B cell (primary cell): ENCODE measurements at places on chromosomes 4 and X.

- DNase-seq = no peak
- H3K27ac ChIP-seq = no peak overlapping the region
- H3K27me3 ChIP-seq = no peaks in the 10 kb centered on the region
- no peaks in the 10 kb centered on the region for H3K36me3 ChIP-seq
Observed at GRCh38 chrX:74225111-74225510, 78.9 kb upstream of the ZCCHC13 start.

GRCh38 chrX:30302956-30303355 is 6.2 kb downstream of the NR0B1 start:
- H3K27me3 ChIP-seq = no peaks in the 10 kb centered on the region
- no peaks in the 10 kb centered on the region for H3K4me1 ChIP-seq
- no peak for DNase-seq
- H3K27ac ChIP-seq = no peak overlapping the region
- no peak overlapping the region for H3K4me3 ChIP-seq

- no peaks in the 10 kb centered on the region for H3K27me3 ChIP-seq
- H3K4me1 ChIP-seq = no peaks in the 10 kb centered on the region
- no peak for DNase-seq
- H3K36me3 ChIP-seq = no peaks in the 10 kb centered on the region
- no peak overlapping the region for H3K27ac ChIP-seq
Observed at GRCh38 chr4:52116641-52117040, 65.5 kb downstream of the SPATA18 start.

GRCh38 chrX:97102938-97103337 is 219.2 kb downstream of the RPA4 start:
- no peaks in the 10 kb centered on the region for H3K4me1 ChIP-seq
- H3K36me3 ChIP-seq = no peaks in the 10 kb centered on the region
- H3K27ac ChIP-seq = no peak overlapping the region
- H3K27me3 ChIP-seq = no peaks in the 10 kb centered on the region

DNA sequence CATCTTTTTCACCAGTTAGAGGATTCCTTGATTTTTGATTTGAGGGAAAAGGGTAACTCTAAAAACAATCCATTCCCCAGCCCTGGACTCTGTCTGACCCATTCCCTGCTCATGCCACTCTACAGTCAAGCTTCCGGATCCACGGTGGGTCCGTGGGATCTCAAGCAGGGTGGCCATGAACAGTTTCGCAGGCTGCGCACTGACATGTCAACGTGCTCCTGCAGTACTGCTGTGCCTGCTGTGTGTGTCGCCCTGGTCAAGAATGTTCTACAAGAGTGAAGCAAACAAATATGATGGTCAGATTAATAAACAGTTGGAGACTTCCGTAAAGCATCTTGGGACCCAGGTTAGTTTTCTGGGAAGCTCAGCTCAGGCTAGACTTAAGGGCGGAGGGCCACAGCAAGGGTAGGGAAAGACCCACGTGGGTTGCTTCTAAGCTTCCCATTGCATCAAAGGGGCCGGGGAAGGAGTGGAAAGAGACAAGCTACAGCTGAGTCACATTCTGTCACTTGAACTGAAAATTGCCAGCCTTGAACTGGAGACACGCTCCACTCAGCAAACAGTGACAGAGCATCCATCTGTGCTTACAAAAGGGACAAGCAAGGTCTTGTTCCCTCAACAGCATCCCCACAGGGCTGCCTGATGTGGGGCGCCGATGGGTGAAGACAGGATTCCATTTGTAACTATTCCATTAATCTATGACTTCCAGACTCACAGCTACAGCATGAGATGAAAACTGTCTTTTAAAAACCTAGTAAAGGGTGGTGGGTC is 81.8 kb downstream of the MTMR1 start:
- no peak for DNase-seq
- H3K27me3 ChIP-seq = no peaks in the 10 kb centered on the region
- H3K4me3 ChIP-seq = no peak overlapping the region

DNA sequence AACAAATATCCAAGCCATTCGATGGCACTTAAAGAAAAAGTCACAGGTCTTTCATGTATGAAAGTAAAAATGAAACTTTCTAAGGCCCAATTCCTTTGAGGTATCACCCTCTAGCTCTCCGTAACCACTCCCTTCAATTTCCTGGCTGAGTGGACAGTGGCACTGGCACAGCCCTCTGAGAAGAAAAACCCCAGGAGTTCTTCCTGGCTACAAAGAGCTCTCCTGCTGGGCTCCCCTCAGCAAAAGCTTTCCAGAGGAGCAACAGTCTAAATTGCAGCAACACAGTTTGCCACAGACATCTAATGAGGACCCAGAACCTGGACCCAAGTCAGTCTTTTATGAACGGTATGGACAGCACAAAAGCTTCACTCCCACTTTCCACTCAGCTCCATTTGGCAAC is 71.8 kb downstream of the FUNDC1 start:
- no peaks in the 10 kb centered on the region for H3K27me3 ChIP-seq
- no peak overlapping the region for H3K27ac ChIP-seq
- no peaks in the 10 kb centered on the region for H3K36me3 ChIP-seq
- no peaks in the 10 kb centered on the region for H3K4me1 ChIP-seq
- no peak for DNase-seq

DNA sequence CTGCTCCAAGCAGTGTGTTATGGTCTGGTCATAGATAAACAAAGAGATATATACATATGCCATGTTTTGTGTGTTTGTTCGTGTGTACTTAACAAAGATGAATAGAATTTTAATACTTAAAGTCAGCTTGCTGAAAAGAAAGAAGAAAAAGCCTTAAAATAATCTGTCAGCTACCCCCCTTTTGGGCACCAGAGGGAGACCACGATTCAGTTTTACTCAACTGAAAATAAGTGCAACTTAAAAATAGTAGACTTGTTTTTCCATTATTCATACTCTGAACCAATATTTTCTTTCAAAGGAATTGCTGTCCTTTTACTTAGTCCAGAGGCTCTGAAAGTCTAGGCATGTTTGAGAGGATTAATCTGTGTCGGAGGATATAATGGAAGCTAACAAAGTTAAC is 181.7 kb upstream of the AGTR2 start:
- no peaks in the 10 kb centered on the region for H3K36me3 ChIP-seq
- H3K4me3 ChIP-seq = no peak overlapping the region
- H3K27ac ChIP-seq = no peak overlapping the region
- no peak for DNase-seq

GRCh38 chrX:143669395-143669794 is 33.5 kb upstream of the SLITRK4 start:
- no peak overlapping the region for H3K4me3 ChIP-seq
- H3K4me1 ChIP-seq = no peaks in the 10 kb centered on the region
- no peak overlapping the region for H3K27ac ChIP-seq
- no peaks in the 10 kb centered on the region for H3K27me3 ChIP-seq

DNA sequence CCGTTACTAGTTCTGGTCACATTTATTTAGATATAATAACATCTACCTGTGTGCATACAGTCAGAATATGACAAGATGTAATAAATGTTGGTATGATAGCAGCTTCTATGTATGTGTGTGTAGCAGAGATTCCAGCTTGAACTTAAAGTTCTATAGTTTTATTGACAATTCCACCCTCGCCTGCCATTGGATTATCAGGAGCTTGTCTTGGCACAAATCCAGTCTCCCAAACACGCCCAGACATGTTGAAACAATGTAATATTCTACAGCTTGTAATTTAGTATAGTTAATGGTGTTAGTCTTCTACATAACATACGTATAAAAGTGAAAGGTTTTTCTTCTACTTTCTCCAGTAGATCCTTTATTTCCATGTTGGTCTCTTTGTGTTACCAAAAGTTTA is 44.4 kb downstream of the BBS12 start:
- H3K4me3 ChIP-seq = no peak overlapping the region
- H3K36me3 ChIP-seq = no peaks in the 10 kb centered on the region
- H3K27me3 ChIP-seq = no peaks in the 10 kb centered on the region
- no peak for DNase-seq
- H3K4me1 ChIP-seq = no peaks in the 10 kb centered on the region
- no peak overlapping the region for H3K27ac ChIP-seq

- H3K4me1 ChIP-seq = no peaks in the 10 kb centered on the region
- H3K27ac ChIP-seq = no peak overlapping the region
- H3K36me3 ChIP-seq = no peaks in the 10 kb centered on the region
Observed at GRCh38 chrX:111124418-111124817, 28.4 kb downstream of the PAK3 start.

DNA sequence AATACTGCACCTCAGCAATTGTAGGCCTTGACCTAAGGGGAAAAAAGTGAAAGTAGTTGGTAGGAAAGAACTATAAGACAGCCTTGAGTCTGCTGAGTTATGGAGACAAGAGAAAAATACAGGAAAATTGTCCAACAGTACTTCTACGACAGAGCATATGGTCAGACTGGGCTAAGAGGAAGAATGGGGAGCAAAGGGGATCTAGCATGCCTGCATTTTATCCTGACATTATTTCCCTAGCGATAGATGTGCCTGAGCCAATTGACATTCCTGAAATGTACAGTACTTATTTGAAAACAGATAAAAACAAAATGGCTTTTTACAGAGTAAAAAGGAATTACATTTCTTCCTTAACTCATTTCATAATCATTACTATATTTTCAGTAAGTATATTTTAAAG is 22.2 kb downstream of the GUCY1A1 start:
- no peak for DNase-seq
- H3K4me3 ChIP-seq = no peak overlapping the region
- no peaks in the 10 kb centered on the region for H3K4me1 ChIP-seq
- no peaks in the 10 kb centered on the region for H3K36me3 ChIP-seq

GRCh38 chr4:108118505-108118904 is 50.2 kb downstream of the LEF1 start:
- no peak overlapping the region for H3K4me3 ChIP-seq
- no peaks in the 10 kb centered on the region for H3K4me1 ChIP-seq
- H3K27ac ChIP-seq = no peak overlapping the region
- DNase-seq = no peak

- no peak overlapping the region for H3K27ac ChIP-seq
- H3K36me3 ChIP-seq = peaks cover 3% of the 10 kb centered on the region
- no peaks in the 10 kb centered on the region for H3K4me1 ChIP-seq
Observed at GRCh38 chr4:101039367-101039766, 308.0 kb downstream of the PPP3CA start.

- H3K4me3 ChIP-seq = no peak overlapping the region
- H3K27me3 ChIP-seq = no peaks in the 10 kb centered on the region
- H3K36me3 ChIP-seq = no peaks in the 10 kb centered on the region
- no peaks in the 10 kb centered on the region for H3K4me1 ChIP-seq
- no peak overlapping the region for H3K27ac ChIP-seq
Observed at GRCh38 chr4:36914106-36914505, 330.4 kb upstream of the NWD2 start.

DNA sequence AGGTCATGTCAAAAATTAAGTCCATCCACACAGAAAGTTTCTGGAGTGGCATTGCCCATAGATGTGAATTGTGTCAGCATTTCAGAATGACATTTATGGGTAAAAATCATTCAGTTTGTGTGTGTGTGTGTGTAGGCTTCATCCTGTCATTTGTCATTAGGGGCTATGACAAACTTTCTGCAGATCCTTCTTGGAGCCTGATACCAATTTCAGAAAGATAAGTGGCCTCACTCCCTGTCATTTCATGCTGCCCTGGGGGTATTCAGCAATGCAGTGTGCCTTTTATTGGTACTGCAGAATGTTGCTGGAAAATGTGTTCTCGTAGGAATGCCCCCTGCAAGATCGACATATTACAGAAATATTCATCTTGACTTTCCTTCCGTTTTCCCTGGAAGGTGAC is 659.7 kb downstream of the NLGN4X start:
- H3K27ac ChIP-seq = no peak overlapping the region
- no peak overlapping the region for H3K4me3 ChIP-seq
- H3K36me3 ChIP-seq = no peaks in the 10 kb centered on the region
- H3K27me3 ChIP-seq = no peaks in the 10 kb centered on the region
- H3K4me1 ChIP-seq = no peaks in the 10 kb centered on the region

GRCh38 chr4:89469516-89469915 is 161.9 kb upstream of the GPRIN3 start:
- no peaks in the 10 kb centered on the region for H3K36me3 ChIP-seq
- no peak overlapping the region for H3K27ac ChIP-seq
- peaks cover 13% of the 10 kb centered on the region for H3K4me1 ChIP-seq
- no peak for DNase-seq
- H3K4me3 ChIP-seq = no peak overlapping the region

GRCh38 chr4:1177274-1178141 is 5.1 kb upstream of the SPON2 start:
- no peaks in the 10 kb centered on the region for H3K36me3 ChIP-seq
- no peak overlapping the region for H3K4me3 ChIP-seq
- DNase-seq = no peak
- peaks cover 2% of the 10 kb centered on the region for H3K4me1 ChIP-seq

GRCh38 chrX:74297766-74298165 is 6.2 kb upstream of the ZCCHC13 start:
- DNase-seq = no peak
- H3K4me3 ChIP-seq = no peak overlapping the region
- peaks cover 3% of the 10 kb centered on the region for H3K4me1 ChIP-seq
- no peaks in the 10 kb centered on the region for H3K27me3 ChIP-seq
- no peak overlapping the region for H3K27ac ChIP-seq
- no peaks in the 10 kb centered on the region for H3K36me3 ChIP-seq

DNA sequence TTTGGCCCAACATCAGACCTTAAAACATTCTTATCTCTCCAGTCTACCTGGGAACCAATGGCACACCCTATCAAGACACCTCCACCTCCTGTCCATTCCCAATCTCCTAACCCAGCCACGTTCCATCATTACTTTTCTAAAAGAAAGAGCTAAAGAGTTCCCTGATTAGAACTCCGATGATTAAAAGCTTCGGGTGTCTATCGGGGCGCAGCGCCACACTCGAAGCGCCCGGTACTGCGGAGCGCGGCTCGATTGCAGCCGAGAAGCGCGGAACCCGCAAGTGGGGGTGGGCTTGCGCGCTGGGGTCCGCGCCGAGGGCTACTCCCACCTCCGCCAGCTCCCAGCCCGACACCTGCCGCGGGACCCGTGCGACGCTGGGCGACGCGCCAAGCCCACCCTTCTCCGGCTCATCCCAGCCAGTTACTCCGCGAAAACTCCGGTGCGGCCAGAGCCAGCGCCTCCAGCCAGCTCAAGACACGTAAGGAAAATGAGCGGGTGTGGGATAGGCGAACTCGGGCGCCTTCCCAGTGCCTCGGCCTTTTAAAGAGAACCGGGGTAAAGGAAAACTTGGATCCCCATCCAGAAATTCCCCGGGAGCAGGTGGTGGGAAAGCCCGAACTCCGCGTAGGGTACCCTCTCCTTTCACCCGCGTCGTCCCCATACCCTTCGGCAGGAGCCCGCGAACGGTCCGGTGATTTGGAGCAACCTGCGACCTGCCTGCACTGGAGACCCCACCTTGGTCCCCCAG is 593 bp downstream of the NPY1R start:
- no peak overlapping the region for H3K27ac ChIP-seq
- H3K36me3 ChIP-seq = no peaks in the 10 kb centered on the region
- DNase-seq = peak; percentile 8
- no peak overlapping the region for H3K4me3 ChIP-seq
- H3K4me1 ChIP-seq = peaks cover 14% of the 10 kb centered on the region

GRCh38 chr4:106312377-106312776 is 3.6 kb downstream of the TBCK start:
- no peak for DNase-seq
- peaks cover 12% of the 10 kb centered on the region for H3K4me1 ChIP-seq
- H3K27me3 ChIP-seq = no peaks in the 10 kb centered on the region
- H3K4me3 ChIP-seq = no peak overlapping the region
- no peaks in the 10 kb centered on the region for H3K36me3 ChIP-seq
- H3K27ac ChIP-seq = peak overlapping the region; percentile 32
